Stimulated activated CD8-positive, alpha-beta memory T cell treated with anti-CD3 and anti-CD28 coated beads, Interleukin-7, amount 100 ng/mL, for 1 hour (primary cell): ENCODE measurements at places on chromosomes 6 and 20.

DNA sequence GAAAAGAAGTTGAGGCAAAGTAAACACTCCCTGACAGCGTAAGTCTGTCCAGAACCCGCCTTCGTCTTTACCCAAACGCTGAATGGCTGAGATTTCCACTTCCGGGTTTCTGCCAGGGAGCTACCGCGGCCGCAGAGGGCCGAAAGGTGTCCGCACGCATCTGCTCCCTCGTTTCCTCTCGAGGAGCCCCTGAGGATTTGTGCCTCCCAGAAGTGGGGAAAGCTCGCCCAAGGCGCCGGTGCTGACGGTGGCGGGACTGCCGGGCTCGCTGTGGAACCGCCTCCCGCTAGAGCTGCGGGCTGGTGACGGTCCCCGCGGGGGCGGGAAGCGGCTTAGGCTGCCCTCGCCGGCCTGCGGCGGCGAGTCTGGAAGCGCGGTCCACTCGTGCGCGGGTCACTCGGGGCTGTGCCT is 1760.2 kb upstream of the DEFB115 start:
- DNase-seq, result no peak

DNA sequence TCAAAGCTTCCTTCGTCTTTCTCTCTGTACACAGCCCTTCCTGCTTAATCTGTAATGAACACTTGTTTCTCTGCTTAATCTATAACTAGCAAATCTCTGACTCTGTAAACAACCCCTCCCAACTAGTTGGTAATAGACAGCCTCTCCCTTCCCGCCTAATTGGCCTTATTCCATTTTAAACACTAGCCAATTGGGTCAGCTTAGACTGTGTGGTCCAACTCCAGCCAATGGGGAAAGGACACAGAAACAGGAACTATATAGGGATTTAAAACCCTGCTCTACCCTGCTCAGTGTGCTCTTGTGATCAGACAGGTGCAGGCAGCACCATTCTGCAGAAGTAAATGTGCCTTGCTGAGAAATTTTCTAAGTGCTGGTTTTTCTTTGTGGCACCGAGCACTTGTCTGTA is 18.5 kb downstream of the CHD6 start:
- DNase-seq, result no peak

DNA sequence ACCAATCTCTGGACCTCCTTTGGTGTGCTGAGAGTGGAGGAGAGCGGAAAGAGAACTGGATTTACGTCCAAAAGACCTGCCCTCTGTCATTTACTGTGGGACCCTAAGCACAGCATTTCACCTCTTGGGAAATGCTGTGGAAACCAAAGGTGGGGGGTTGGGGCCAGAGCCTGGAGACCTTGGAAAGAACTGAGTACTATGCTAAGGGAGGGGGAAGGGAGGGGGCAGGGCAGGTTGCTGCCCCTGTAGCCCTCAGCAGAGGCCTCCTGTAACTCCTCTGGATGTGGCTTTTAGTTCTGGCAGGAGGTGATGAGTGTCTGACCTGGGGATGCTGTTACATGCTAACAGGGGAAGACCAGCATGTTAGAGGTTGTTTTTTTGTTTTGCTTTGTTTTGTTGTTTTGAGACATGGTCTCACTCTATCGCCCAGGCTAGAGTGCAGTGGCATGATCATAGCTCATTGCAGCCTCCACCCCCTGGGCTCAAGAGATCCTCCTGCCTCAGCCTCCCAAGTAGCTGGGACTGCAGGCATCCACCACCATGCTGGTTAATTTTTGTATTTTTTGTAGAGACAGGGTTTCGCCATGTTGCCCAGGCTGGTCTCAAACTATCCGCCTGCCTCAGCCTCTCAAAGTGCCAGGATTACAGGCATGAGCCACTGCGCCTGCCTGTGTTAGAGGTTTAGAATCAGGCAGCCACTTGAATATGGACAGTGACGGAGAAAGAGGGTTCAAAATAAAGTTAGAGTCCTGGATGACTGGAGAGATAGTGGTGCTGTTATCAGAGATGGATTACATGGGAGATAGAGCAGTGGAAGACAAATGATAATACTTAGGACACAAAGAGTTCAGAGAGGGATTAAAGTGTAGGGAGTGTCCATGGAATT is 18.4 kb upstream of the PARD6B start:
- DNase-seq, result no peak

DNA sequence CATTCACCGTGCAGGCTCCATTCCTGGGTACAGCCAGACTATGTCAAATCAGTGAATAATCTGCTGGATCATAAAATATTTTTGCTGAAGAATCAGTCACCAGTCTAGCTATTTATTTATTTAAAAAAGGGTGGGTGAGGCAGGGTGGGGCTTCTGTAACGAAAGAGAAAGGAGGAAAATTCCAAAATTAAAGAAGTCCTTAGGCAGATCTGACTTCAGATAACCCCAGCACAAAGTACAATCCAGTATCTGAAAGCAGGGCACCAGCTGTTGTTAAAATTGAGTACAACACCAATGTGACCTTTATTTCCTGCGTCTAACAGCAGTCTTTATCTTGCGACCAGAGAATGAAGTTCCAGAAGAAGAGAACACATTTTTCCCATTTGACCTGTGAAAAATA is 15.7 kb downstream of the FAM8A1 start:
- DNase-seq, result no peak

- DNase-seq, result no peak
Measured at GRCh38 chr20:64254156-64254555, 1.4 kb upstream of the PCMTD2 start.

DNA sequence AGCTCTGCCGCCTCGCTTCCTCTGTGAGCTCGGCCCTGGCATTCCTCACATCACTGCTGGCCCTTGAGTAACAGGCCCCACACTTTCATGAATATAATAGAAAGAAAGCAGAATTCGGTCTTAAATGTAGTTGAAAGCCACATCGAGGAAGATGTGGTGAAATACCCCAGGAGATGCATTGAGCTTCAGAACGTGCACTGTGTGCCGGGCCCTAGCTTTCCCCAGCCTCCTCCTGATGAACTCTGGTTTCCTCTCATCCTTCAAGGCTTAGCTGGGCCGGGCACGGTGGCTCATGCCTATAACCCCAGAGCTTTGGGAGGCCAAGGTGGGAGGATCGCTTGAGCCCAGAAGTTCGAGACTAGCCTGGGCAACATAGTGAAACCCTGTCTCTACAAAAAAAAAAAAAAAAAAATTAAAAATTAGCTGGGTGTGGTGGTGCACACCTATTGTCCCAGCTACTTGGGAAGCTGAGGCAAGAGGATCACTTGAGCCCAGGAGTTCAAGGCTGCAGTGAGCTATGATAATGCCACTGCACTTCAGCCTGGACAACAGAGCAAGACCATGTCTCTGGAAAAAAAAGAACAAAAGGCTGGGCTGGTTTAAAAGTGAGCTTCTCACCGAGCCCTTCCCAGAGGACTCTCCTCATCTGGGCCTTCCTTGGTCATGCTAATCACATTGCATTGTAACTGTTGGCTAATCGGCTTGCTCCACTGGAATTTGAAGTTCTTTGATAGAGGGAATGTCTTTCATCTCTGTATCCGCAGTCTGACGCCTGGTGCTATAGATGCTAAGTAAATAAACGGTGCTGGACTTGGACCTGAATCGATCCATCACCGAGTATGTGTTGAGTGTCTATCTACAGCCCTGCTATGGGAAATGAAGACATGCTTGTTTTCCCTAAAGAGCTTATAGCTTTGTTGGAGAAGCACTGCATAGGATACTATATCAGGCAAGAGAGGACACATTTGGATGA is 43.8 kb upstream of the FOXQ1 start:
- no peak for DNase-seq

- no peak for DNase-seq
Measured at GRCh38 chr6:8934318-8934717, 499.0 kb upstream of the SLC35B3 start.

- DNase-seq, result no peak
Measured at GRCh38 chr6:57267586-57268293, 45.6 kb upstream of the RAB23 start.

GRCh38 chr6:72420409-72420808 is 201.5 kb upstream of the KCNQ5 start:
- no peak for DNase-seq

GRCh38 chr6:2184700-2185455 is 60.5 kb downstream of the GMDS start:
- DNase-seq, result no peak

DNA sequence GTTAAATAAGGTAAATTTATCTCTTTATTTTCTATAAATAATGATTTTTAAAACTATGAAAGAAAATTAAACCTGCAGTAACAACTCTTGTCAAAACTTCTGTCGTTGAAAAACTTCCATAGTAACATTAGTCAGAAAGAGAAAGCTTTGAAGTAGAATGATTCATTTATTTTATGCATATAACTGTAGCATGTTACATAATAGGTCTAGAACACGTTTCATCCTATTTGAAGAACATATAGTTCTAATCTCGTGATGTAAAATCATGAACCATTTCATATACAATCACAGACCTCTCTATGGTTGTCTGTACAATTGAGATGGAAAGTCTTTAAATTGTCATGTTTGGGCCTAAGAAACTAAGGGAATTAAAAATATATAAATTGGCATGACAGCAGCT is 61.3 kb upstream of the MYLIP start:
- DNase-seq, result no peak

DNA sequence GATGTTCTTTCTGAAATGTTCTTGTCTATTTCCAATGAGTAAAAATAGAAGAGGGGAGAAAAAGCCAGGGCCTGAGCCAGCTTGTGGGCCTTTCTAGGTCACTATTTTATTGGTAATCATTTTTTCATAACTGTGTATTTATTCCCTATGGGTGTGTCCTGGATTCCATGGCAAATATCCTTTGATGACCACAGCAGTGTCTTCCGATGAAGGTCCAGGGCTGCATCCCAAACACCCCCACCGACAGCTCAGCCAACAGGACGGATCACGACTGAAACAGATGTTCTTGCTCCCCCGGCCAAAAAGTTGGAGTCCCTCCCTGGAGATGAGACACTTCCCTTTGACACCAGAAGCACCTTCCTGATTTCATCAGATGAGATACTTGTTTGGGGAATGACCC is 105.4 kb upstream of the PLEKHG1 start:
- no peak for DNase-seq

- DNase-seq, result no peak
Measured at GRCh38 chr6:37850728-37851285, 31.3 kb downstream of the ZFAND3 start.

GRCh38 chr6:96851858-96852257 is 14.6 kb upstream of the GPR63 start:
- no peak for DNase-seq

GRCh38 chr6:154661768-154662167 is 71.4 kb upstream of the SCAF8 start:
- DNase-seq, result no peak

- DNase-seq, result no peak
Measured at GRCh38 chr20:13062789-13063188, 54.0 kb downstream of the SPTLC3 start.

- DNase-seq, result no peak
Measured at GRCh38 chr6:148842296-148843019, 95.6 kb downstream of the UST start.

GRCh38 chr6:160004419-160005175 is 35.7 kb downstream of the IGF2R start:
- no peak for DNase-seq
